Mucosa of gallbladder (tissue), 1 donor: ENCODE measurements at places on chromosomes 12 and 14. TPM values are rescaled to one million over a fixed set of nuclear protein-coding genes. Genes with fewer than 3 reads are reported as not detected.

KCNH3 gene
- total RNA-seq, result 22.6 TPM

GPR137C gene
- 0.86 TPM for total RNA-seq

CLECL1 gene
- 0.69 TPM for total RNA-seq

TAS2R46 gene
- total RNA-seq, result 0.46 TPM

LPAR5 gene
- total RNA-seq, result 15.0 TPM

VCPKMT gene
- total RNA-seq, result 6.3 TPM

NTN4 gene
- total RNA-seq, result 35.1 TPM

PSEN1 gene
- total RNA-seq, result 91.9 TPM

LMNTD1 gene
- not detected for total RNA-seq

RHOJ gene
- 10.4 TPM for total RNA-seq

EML1 gene
- 49.9 TPM for total RNA-seq

CLEC4A gene
- total RNA-seq, result 1.6 TPM

ACTR10 gene
- 52.5 TPM for total RNA-seq

KIF26A gene
- 3.7 TPM for total RNA-seq

PPP4R4 gene
- total RNA-seq, result 1.4 TPM

EFS gene
- 10.8 TPM for total RNA-seq

GPR65 gene
- 3.0 TPM for total RNA-seq

SLC16A7 gene
- 86.5 TPM for total RNA-seq

OR6C4 gene
- not detected for total RNA-seq

SDR9C7 gene
- not detected for total RNA-seq

FOXA1 gene
- 17.3 TPM for total RNA-seq

C3AR1 gene
- total RNA-seq, result 20.5 TPM

STK38L gene
- total RNA-seq, result 86.7 TPM

C1QL4 gene
- 0.12 TPM for total RNA-seq

PLEKHA5 gene
- total RNA-seq, result 64.0 TPM

PLA2G1B gene
- total RNA-seq, result 4.7 TPM

PRKD1 gene
- 20.3 TPM for total RNA-seq

RARG gene
- total RNA-seq, result 41.8 TPM

B3GNT4 gene
- 0.23 TPM for total RNA-seq

ZBTB42 gene
- 10.3 TPM for total RNA-seq

C12orf56 gene
- 0.52 TPM for total RNA-seq

PCED1B gene
- total RNA-seq, result 9.5 TPM

PRH2 gene
- total RNA-seq, result not detected

LRRC43 gene
- total RNA-seq, result 3.5 TPM

DENND5B gene
- 13.7 TPM for total RNA-seq

NRXN3 gene
- total RNA-seq, result 20.3 TPM

PRIM1 gene
- total RNA-seq, result 3.9 TPM

KLRK1 gene
- 5.0 TPM for total RNA-seq

REP15 gene
- 0.95 TPM for total RNA-seq

IGF1 gene
- total RNA-seq, result 12.0 TPM

NYNRIN gene
- 30.6 TPM for total RNA-seq

TSPAN19 gene
- not detected for total RNA-seq

NEUROD4 gene
- total RNA-seq, result not detected

SVOP gene
- total RNA-seq, result 0.03 TPM

PROX2 gene
- 0.06 TPM for total RNA-seq

MIPOL1 gene
- 12.3 TPM for total RNA-seq

SRGAP1 gene
- total RNA-seq, result 13.5 TPM

WNT5B gene
- total RNA-seq, result 7.3 TPM

ZNF891 gene
- 2.6 TPM for total RNA-seq

MUCL1 gene
- total RNA-seq, result not detected

MYF5 gene
- total RNA-seq, result not detected

ALKBH1 gene
- total RNA-seq, result 10.2 TPM

USP44 gene
- 2.9 TPM for total RNA-seq

SLC10A1 gene
- 0.86 TPM for total RNA-seq

OTOGL gene
- total RNA-seq, result 0.20 TPM

FAM186B gene
- 0.32 TPM for total RNA-seq

FGF6 gene
- not detected for total RNA-seq

CKB gene
- total RNA-seq, result 424 TPM

MBIP gene
- 15.5 TPM for total RNA-seq

TAPBPL gene
- 53.1 TPM for total RNA-seq
